NAMALWA (cell line): ENCODE measurements at places on chromosomes 3 and 15.

- DNase-seq, result no peak
Measured at GRCh38 chr3:17221529-17221928, 336.8 kb downstream of the PLCL2 start.

DNA sequence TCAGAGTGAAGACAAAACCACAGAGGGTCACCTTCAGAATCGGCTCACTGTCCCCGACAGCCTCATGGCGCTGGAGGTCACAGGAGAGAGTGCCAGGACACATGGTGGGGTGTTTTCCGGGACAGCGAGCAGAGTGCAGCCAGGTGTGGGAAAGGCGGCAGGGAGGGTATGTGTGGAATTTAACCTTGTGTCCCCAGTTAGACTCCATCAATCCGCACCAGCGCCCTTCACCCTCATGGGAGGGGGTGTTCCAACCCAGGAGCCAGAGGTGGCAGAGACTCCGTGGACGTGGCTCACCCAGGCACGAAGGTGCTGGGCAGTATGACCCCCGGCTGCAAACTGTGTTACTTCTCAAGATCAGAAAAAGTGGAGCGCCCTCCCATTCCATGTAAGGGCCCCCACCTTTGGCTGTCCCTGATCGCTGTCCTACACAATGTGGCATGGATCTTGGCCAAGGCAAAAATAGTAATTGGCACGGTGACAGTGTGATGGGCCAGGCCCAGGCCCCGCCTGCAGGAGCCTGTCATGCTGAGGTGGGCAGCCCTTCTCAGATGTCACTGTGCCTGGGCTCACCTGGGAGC lies 190.3 kb downstream of the XXYLT1 start:
- DNase-seq, result no peak

DNA sequence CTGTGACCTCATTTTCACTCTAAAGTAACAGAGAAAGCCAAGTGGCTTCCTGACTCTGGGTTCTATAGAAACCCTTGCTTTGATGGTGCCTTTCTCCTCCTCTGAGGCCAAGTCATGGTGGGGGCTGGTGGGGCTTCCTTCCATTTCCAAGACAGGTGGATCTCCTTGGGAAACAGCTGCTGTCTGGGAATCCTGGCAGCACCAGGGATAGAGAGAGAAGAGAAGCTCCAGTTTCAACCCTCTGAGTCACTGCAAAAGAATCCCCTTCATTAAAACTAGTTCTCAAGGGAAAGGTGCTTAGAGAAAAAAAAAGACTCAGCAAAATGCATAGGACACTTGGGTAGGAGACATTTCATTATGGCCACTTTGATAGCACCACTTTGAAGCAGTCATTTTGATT lies 614.4 kb downstream of the FHIT start:
- DNase-seq, result no peak

DNA sequence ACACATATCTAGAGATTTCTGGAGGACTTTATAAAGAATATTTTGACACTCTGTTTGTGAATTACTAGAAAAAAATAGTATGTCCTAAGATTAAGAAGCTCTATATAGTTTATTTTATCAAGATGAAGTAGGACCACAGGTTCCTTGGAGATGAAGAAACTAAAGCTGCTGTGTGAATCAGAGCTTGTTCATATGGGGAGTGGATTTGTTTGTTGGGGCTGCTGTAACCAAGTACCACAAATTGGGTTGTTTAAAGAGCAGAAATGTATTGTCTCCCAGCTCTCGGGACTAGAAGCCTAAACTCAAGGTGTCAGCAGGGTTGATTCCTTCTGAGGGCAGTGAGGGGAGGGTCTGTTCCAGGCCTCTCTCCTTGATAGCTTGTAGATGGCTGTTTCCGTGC lies 270.6 kb upstream of the UMPS start:
- no peak for DNase-seq

DNA sequence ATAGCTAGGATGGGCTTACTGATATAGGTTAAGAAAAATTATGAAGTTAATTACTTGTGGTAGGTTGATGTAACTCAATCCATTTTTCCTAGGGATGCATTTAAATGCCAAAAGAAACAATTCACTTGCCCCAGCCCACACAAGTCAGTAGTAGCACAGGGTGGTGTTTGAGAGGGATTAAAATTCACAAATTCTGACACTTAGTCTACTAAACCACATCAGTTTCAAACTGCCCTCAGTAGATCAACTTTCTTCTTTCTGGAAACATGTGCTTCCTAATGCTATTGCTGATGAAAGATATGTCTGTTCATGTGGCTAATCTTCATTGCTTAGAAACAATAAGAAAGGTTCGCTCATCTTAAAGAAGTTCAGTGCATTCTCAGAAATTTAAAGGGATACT lies 160.6 kb downstream of the EPHA3 start:
- no peak for DNase-seq

DNA sequence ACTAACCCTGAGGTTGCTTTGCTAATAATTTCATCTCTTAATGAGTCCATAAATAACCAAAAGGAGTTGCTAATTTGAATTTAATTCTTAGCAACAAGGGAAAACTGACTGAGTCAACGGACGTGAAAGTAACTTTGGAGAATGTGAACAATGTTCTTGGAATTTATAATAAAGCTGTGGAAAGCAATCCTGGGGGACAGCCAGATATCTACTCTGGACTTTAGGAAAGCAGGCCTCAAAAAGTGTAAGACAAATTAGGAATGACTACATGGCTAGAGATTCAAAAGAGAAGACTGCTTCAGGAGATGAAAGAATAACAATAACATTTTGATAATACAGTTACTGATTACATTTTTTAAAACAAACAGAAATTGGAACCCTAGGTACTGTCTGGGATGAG lies 318.4 kb upstream of the COL8A1 start:
- no peak for DNase-seq

DNA sequence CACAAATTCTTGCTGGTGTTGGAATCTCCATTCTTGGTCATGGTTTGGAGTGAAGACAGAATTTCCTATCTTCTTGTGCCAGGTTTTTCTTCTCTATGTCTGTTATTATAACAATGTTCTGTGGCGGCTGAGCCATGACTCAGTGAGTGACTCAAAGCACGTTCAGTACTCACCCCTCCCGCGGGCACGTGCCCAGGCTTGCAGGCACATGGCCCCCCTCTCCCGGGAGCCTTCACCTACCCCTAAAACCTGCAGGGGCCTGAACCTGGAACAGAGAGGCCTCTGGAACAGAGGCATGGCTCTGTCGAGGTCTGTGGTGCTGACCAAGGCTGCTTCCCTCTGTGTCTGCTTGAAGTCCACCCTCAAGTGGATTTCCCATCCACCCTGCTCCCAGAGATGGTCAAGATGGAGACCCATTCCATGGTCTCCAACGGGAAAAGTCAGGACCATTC lies 27.6 kb downstream of the PLXNB1 start:
- no peak for DNase-seq

GRCh38 chr3:7696320-7696719 lies 805.3 kb upstream of the LMCD1 start:
- no peak for DNase-seq

DNA sequence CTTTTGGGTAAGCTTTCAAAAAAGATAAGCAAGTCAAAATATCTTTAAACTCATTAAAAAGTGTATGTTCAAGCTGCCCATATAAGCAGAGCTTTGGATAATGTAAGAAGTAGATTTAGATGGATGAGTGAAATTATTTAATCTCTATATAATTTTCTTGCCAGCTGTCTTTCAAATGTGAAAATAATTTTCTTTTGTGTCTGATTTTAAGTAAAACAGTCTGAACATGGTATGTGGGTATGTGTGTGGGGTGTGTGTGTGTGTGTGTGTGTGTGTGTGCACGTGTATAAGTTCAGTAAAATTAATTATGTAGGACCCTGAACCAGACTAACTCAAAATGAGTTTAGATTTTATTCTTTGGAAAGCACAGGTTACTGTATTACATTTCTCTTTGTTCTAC lies 155.2 kb upstream of the CGNL1 start:
- no peak for DNase-seq

DNA sequence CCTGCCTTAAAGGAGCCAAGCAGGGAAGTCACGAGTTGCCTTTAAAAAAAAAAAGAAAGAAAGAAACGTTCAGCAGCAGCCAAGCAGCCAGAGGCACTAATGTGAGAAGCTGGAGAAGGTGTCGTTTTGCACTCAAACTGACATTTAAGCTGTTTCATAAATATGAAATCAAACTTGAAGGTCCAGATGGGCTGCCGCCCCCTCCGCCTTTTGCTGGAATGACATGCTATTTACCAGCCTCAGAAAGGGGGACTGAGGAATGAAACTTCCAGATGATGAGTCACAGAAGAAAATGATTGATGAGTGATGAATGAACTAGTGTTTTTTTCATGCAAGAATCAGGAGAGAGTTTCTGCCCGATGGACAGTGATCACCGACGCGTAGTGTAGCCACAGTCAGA lies 396.8 kb downstream of the IGSF11 start:
- no peak for DNase-seq

- DNase-seq, result no peak
Measured at GRCh38 chr15:70356919-70357318, 259.2 kb upstream of the TLE3 start.

DNA sequence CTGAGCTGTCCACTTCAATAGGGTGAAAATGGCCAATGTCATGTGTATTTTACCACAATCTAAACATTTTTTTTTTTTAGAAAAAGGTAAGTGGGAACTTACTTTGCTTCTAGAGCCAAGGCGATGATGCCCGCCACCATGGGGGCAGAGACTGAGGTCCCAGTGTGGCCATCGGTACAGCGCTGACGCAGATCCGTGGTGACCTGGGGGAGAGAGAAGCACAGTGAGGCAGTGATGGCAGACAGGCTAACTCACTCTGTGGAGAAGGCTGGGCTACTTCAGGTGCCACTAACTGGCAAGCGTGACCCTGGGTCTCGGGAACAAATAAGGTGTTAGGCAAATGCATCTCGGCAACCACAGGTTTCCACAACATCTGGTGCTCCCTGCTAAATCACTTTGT lies 94.3 kb upstream of the SNRPA1 start:
- no peak for DNase-seq

DNA sequence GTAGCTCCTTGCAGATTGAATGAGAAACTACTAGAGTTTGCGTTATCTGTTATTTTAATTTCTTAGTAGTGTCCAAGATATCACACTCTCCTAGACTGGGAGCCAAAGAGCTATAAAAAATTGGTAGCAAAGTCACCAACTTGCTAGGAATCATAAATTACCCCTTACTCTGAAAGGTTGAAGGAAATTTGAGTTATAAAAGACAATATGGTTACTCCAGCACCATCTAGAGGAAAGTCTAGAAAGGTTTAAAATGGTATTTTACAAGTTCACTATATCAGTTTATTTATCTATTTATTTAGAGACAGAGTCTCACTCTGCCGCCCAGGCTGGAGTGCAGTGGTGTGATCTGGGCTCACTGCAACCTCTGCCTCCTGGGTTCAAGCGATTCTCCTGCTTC lies 121.6 kb downstream of the RBPMS2 start:
- DNase-seq, result peak; percentile 38

- peak; percentile 75 for DNase-seq
Measured at GRCh38 chr3:187678726-187679268, 8.6 kb upstream of the SST start.

GRCh38 chr3:61783993-61784718 lies 222.8 kb downstream of the PTPRG start:
- no peak for DNase-seq

DNA sequence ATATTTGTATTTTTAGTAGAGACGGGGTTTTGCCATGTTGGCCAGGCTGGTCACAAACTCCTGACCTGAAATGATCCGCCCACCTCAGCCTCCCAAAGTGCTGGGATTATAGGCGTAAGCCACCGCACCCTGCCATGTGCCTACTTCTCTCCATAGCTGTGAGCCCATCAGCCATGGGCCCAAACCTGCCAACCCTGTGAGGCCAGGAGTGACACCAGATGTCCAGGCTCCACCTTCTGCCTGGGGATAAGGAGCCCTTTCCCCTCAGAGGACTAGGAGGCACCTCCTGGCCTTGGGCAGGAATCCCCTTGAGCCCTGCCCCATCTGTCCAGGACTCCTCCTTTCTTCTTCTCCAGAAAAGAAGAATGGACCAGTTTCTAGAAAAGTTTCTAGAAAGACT lies 14.2 kb upstream of the RFT1 start:
- no peak for DNase-seq

- DNase-seq, result no peak
Measured at GRCh38 chr3:123478314-123478713, 29.4 kb upstream of the ADCY5 start.

GRCh38 chr3:101675709-101676215 lies 1.2 kb downstream of the ZBTB11 start:
- DNase-seq, result no peak

DNA sequence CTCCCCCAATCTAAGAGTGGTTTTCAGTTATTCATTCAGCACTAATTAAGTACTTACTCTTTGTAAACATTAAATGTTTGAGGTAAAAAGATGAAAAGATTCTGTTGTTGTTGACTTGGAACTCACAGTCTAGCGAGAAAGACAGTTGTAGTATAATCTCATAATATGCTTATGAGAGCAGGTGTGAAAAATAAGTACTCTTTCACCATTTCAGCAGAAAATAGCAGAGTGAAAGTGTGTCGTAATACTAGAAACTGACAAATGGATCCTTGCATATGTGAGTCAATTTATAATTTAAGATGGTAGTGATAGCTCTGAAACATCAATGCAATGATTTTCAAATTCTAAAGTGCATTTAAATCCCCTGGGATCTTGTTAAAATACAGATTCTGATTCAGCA lies 618.8 kb upstream of the CCDC54 start:
- no peak for DNase-seq

GRCh38 chr3:17153209-17153608 lies 268.5 kb downstream of the PLCL2 start:
- no peak for DNase-seq

GRCh38 chr15:84915606-84915958 lies 31.1 kb downstream of the SLC28A1 start:
- no peak for DNase-seq
